CD8-positive, alpha-beta memory T cell (primary cell): ENCODE measurements at places on chromosomes 3 and 15. TPM values are rescaled to one million over a fixed set of nuclear protein-coding genes. Genes with fewer than 3 reads are reported as not detected.

DNA sequence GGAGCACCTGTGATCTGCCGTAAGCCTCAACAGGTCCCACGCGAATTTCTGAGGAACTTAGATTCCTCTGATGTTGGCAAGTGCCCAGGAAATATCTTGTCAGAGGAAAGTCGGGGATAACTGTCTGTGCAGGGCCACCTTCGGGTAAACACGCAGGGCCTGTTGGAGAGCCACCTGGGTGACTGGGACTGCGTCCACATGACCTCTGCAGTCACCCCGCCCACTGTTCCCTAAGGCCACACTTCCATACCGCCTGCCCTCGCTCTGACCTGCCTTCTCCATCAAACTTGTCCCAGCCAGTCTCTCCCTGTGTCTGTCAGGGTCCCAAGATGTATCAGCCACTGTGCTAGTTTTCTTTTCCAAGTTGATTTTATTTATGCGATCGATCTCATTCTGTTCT lies 28.7 kb downstream of the BFSP2 start:
- DNase-seq: no peak

DNA sequence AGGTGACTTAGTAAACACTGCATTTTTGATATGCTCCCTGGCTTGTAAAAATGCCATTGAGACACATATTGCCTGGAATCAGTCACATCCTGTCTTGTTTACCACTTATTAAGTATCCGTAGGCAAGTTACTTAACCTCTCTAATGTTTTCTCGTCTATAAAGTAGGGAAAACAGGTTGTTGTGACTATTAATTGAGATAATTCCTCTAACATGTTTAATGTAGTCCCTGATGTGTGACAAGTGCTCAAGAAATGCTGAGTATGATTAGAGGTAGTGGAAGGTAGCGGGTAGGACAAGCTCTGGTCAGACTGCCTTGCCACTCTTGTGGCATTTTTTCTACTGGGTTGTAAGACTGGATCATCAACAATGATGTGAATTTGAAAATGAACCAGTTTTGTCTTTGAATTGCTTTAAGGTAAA lies 54.1 kb downstream of the NFKBIZ start:
- DNase-seq: no peak

- DNase-seq: no peak
Measured at GRCh38 chr3:157237886-157238285, 77.9 kb upstream of the CCNL1 start.

TMEM45A gene
- total RNA-seq: 0.44 TPM

GRCh38 chr15:77909182-77909940 lies 168.2 kb downstream of the TBC1D2B start:
- no peak for DNase-seq
